ENCODE measurements at places on chromosomes 11 and 22. TPM values are rescaled to one million over a fixed set of nuclear protein-coding genes. Genes with fewer than 3 reads are reported as not detected.

MS4A7 gene
- total RNA-seq = 188 TPM

NTM gene
- total RNA-seq = 2.9 TPM

FAM181B gene
- 0.19 TPM for total RNA-seq

TBX1 gene
- 3.0 TPM for total RNA-seq

ZNF214 gene
- total RNA-seq = 0.96 TPM

SULT4A1 gene
- total RNA-seq = 1.7 TPM

EXPH5 gene
- total RNA-seq = 0.87 TPM

OPCML gene
- 0.39 TPM for total RNA-seq

OSBP2 gene
- 1.4 TPM for total RNA-seq

SOX10 gene
- not detected for total RNA-seq

SLC22A9 gene
- not detected for total RNA-seq

CARD18 gene
- total RNA-seq = not detected

PHLDA2 gene
- 6.8 TPM for total RNA-seq

OR5P2 gene
- total RNA-seq = not detected

SLC35E4 gene
- 3.7 TPM for total RNA-seq

DBX1 gene
- total RNA-seq = not detected

CD248 gene
- total RNA-seq = 810 TPM

MUC5B gene
- not detected for total RNA-seq

CTSF gene
- total RNA-seq = 44.2 TPM
